ENCODE measurements at places on chromosomes 7 and 10.

DNA sequence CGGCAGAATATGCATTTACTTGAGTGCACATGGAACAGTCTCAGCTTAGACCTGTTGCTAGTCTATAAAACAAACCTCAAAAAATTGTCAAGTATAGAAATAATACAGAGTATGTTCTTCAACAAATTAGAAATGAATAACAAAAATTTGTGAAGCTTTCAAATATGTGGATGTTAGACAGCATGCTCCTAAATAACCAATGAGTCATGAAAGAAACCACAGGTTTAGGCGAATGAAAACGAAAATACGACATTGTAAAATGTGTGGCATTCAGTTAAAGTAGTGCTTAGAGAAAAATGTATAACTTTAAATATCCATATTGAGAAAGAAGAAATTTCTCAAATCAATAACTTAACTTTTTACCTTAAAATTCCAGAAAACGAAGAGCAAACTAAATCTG lies 760.0 kb upstream of the SORCS1 start:
- DNase-seq: no peak

GRCh38 chr10:43939939-43940820 lies 291.5 kb upstream of the ZNF32 start:
- no peak for DNase-seq

- no peak for DNase-seq
Observed at GRCh38 chr7:6256109-6256483, 16.3 kb downstream of the CYTH3 start.

- no peak for DNase-seq
Observed at GRCh38 chr7:49788455-49789059, 15.1 kb downstream of the VWC2 start.

- DNase-seq: no peak
Observed at GRCh38 chr7:134874407-134874806, 95.0 kb downstream of the CALD1 start.

DNA sequence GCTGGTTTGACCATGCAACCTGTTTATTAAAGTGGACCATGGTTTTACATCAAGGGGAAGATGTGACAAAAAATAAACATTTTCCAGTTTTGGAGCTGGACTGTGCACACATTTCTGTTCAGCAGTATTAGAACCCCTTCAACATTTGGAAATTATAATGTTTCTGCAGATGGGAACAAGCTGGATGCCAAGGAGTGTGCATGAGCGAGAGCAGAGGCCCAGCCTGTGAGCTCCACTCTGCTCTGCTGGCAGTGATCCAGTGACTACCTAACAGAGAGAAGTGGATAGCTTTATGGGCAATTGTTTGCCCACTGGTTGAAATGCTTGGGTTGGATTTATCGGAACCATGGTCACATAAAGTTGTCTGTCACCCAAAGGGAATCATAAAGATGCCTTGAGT lies 456.7 kb downstream of the NRG3 start:
- no peak for DNase-seq

DNA sequence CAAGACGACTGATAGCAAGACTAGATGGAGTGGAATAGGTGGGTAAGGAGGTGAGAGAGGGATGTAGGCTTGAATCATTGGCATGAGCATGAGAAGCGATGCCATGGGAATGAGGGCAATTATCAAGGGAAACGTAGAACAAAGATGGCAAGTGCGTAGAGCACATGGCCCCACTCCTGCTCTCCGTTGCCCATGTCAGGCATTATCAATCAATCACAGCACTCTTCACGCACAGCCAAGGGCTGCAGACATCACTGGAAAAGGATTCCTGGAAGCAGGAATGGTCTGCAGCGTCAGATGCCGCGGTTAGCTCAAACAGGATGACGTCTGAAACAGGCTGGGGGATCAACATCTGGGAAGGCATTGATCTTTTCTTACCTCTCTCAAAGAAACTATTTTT lies 25.6 kb upstream of the GALNTL5 start:
- DNase-seq: no peak

DNA sequence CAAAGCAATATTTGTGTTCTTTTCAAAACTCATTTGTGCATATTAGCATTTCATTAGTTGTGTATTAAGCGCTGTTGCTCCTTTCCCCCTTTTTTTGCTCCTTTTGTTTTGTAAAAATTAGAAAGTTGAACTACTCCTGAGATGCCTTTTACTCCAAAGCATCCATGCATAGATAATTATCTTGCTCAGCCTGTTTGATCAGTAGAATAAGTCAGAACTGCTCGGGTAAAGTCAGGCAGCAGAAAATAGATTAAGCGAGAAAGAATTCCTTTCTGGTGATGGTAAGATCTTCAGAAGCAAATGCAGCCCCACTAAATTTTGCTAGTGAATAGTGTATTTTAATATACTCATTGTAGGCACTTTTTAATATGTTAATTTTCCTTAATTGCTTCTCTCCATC lies 227.1 kb downstream of the TEX36 start:
- DNase-seq: no peak

GRCh38 chr7:136509466-136509865 lies 359.0 kb upstream of the CHRM2 start:
- no peak for DNase-seq

DNA sequence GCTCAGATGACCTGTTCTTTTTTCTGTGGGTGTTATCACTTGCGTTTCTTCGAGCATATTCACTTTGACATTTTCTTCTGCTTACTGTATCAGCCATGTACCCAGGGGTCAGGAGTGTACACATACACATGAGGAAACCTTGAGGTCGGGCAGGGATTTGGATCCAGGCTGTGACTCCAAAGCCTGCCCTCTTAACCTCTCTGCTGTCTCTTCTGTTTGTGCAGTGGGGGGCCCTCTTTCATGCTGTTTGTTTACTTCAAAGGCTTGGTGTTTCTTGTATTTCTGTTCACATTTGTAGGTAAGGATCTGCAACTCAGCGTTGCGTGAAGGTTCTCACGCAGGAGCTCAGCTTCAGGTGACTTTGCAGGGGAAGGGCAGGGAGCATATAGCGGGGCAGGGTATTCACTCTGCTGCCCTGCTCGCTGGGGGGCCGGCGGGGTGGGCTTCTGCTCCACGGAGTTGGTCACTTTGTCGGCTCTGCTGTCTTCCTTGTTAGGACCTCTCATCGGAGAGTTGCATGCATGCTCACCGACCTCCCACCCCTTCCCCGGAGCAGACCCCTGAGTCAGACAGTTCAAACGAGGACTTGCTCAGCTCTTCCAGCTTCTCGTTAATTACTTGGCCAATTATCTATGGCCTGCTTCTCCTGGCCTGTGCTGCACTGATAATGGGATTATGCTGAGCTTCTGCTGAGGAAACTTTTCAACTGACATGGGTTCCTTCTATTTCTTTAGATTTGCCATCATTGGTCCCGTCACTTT lies 77.5 kb downstream of the SDK1 start:
- no peak for DNase-seq

DNA sequence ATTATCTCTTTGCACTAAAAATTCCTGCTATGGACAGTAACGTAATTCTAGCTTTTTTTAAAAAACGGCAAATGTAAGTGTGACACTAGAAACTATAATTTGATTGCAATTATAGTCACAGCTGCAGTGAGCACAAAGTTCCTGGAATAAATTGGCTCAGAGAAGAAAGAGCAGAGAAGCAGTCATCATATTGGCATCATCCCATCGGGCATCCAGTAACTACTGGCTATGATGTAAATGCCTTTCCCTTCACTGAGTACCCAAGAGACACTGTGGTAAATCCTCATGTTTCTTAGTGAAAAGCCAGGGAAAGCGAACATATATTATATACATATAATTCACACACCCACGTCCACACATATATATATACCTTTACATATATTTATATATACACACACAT lies 43.6 kb downstream of the PIP4K2A start:
- no peak for DNase-seq

DNA sequence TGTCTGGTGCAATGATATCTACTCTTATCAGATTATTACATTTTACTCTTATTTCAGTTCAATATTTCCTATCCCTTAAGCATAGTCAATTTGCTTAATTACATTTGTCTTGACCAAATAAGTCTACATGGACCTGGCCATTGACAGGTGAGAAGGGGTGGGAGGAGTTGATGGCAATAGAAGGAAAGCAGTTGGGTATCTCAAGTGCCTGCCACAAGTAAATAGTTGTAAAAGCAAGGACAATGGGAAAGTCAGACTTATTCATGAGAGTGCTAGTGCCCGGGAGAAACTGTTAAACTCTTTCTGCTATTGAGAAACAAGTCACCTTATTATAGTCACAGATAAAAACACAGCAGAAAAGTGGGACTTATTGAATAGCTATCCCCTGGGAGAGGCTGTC lies 32.4 kb upstream of the HGF start:
- DNase-seq: no peak

- DNase-seq: no peak
Observed at GRCh38 chr10:118998183-118998582, 31.3 kb upstream of the NANOS1 start.

DNA sequence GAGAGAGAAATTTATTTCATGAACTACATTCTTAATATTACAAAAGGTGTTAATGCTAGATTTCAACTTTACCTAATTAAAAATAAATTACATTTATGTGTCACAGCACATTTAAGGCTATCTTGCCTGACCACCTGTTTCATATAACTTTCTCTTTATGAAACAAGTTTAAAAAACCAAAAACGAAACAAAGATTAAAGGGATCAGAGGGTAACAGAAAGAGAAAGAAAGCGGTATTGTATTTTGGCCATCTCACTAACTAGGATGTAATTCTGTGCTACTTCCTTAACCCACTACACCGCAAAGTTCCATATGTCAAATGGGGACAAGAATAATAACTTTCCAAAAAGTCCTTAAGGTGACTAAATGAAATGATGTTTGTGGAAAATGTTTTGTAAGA lies 6.3 kb upstream of the RHOBTB1 start:
- no peak for DNase-seq

DNA sequence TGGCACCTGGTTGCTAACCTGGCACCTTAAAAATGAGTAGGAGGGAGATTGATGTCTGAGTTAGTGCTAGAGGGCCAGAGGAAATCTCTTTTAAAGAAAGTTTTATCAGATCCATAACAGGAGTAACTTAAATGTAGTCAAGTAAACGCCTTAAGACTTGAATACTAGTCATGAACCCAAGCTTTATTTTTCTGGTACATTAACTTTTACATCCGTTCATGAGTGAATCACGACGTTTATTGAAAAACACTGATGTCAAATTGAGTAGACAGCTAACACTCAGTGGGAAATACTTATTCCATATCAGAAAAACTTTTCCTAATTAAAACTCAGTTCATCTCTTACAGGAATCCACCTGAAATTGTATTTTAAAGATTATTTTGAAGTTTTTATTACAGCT lies 6.9 kb upstream of the LAMB1 start:
- no peak for DNase-seq

DNA sequence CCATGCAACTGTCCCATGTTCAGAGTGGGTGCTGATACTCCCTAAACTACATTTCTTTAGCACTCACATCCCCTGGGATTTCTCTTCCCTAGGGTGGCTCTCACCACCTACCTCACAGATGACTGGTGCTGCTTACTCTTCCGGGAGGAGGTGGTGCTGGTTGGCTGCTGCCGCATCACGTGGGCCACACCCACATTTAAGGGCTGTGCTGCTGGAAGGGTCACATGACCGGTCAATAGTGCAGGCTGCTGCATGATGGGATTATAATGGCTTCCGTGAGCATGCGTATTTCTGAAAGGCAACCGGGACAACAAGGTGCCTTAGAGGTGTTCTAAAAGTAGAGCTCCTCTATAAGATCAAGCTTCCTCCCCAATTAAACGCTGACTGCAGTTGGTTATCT lies 76.8 kb downstream of the CLEC2L start:
- no peak for DNase-seq

DNA sequence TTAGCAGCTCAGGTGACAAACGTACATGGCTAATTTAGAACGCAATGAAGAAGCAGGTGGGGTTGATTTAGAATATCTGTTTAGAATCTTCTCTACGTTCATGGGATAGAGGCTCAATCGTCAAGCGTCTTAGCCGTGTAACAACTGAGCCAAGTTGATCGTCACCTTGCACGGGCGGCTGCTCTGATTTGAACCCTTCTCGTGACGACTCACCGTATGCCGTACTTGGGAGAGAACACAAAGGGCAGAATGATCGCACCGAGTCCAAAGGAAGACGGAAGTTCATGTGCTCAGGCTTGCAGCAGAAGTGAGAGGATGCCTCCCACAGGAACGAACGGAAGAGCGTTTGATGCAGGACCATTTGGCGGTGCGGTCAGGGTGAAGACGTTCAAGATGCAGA lies 108.3 kb upstream of the TCERG1L start:
- no peak for DNase-seq

DNA sequence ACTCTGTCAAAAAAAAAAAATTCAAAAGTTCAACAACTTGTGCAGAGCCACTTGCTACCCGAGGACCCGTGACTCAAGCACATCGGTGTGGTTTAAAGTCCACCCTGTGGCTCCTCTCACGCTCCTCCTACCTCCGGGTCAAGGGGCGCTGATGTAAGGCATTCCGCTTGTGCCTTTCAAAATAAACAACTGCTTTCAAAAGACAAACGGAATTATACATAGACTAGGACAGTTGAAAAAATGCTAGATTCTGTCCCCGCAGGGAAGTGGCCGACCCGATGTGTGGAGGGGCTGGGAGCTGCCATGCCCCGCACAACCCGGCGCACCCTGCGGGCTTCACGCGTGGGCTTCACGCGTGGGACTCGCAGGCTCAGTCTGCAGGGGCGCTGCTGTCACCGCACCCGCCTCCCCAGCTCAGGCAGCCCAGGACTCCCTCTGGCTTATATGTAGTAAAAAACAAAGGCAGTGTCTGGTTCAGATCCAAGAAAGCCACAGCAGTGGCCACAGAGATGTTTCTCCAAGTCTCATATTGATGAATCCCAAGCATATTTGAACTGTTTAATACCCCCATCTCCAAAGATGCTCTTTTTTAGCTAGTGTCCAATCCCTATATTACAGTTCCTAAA lies 239.7 kb upstream of the INHBA start:
- no peak for DNase-seq

DNA sequence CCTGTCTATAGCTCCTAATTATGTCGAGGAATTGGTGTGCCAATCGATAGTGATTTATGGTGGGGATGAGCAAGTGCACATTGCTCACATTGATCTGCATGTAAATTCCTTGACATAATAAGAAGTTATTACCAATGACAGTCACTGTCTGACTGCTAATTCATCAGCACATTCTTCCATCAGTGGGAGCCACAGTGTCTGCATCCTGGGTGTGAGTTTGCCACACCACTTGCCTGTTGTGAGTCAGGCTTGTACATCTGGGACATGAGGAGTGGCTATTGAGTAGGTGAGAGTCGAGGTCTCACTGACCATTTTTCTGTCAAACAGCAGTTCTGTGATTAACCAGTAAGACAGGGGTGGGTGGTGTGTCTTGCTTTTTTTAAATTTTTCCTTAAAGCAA lies 263.4 kb downstream of the LRMDA start:
- DNase-seq: no peak

DNA sequence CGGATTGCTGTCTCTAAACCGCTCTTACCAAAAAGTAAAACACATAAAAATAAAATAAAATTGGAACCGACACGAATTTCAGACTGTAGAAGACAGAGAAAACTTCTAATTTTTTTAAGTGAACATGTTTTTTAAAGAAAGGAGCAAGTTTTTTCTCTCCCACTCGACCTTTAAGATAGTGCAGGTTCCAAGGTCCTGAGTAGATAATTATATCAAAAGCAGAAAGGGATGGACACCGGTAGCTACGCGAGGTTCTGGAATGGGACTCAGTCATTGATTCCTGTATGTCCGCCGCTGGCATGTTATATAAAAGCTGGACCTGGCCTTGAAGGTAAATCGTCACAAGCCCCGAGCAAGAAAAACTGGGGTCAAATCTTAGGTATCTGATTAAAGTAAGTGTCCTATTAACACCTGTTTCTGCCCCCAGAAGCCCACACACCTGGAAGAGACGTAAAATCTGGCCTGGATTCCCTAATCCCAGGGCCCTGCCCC lies 462 bp upstream of the CISD1 start:
- no peak for DNase-seq

- DNase-seq: no peak
Observed at GRCh38 chr7:151891753-151892152, 14.8 kb upstream of the PRKAG2 start.
